ENCODE measurements at places on chromosomes 4 and X.

DNA sequence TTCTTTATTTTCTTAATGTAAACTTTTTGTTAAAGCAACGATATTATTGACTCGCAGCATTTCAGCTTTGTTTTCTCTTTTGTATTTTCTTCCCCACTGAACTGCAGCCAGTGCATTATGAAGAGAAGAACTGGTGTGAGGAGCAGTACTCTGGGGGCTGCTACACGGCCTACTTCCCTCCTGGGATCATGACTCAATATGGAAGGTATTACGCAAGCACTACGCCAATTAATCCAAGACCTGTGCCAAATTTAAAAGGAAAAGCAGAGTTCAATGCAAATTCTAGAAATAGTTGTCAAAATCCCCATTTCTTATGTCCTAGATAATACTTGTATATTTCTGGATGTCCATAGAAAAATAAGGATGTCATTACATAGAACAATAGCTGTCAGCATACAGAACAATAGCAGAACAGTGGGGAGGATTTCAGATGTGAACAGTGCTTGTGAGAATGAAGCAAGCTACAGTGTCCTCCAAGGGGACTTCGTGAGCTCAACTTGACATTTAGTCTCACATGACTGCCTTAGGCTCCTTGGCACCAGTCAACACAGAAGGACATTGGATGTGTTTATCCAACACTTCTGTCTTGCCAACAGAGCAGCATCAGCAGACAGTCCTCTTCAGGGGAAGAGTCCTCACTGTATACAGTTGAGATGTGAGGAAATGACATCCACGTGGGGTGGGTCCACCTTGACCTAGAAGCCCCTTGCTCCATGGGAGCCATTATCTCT is 85.9 kb downstream of the MAOA start:
- no peak for DNase-seq

DNA sequence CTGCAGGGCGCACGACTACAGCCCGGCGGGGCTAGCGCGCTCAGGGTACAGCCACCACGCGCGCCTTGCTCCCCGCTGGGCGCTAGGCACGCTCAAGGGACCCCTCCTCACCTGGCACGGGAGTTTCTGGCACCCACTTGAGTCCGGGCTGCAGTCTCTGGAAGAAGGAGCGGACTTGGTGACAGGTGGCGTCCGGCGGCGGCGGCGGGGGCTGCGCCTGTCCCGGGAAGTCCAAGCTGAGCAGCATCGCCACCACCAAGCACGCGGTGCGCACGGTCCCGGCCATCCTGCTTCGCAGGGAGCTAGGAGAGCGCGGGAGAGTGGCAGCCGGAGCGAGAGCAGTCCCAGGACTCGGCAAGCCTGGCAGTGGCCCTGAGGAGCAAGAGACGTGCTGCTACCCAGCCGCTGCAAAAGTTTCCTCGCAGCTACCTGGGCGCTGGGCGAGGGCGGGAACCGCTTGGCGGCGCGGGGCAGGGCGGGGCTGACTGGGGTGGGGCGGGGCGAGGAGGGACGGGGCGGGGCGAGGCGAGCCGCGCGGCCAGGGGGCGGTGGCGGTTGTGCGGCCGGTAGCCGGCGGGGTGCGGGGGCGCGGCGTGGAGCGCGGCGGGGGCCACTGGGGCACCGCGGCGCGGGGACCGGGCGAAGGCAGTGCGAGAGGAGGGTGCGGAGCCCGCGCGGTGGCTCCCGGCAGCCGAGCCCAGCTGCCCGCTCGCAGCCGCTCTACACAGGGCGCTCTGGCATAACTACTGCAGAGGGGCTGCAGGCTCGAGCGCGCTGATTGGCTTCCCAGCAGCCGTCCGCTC is at the start of gene GPC3:
GPC3 (minus strand) TSS at position 431 of the 803 bp plus-strand sequence.
- peak; percentile 49 for DNase-seq

DNA sequence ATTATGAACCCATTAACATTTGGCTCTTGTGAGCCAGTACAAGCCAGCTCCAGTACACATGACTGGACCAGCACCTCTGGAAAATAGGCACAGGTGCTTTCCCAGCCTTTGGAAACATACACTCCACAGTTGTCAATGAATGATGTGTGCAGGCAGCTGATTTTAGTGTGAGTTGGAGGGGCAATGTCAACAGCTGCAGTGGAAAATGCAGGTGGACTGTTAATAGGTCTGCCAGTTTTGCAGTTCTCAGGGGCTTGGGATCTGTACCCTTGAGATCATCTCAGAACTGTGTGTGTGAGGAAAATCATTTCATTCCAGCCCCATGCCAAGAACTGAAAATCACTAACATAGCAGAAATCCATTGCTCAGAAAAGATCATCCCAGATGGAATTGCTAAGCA is 81.7 kb upstream of the CHRDL1 start:
- no peak for DNase-seq

DNA sequence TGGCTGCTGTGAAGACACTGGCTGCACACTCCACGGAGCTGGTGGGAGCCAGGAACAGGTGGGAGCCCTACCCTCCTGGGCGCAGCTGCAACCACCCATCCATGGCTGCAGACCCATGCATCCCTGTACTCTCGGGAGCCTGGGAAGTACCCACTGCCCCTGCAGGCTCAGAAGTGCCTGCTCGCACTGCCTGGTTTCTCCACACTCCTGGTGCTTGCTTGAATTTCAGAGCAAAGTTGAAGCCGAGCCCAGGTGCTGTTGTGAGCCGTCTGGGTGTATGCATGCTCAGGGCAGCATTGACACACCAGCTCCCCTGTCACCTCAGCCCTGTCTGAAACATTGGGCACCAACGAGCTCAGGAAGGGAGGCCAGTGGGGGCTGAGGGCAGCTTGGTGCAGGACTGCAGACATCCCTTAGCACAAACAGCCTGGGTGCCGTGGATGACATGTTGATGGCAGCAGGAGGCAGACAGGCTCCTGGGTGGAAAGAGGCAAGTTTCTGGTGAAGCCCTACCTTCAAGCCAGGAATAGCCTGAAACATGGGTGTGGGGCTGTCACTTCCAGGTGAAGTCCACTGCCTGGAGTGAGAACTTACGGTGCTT is 585.9 kb downstream of the PCDH18 start:
- DNase-seq: no peak

GRCh38 chr4:22456291-22456690 is 59.6 kb downstream of the ADGRA3 start:
- no peak for DNase-seq

DNA sequence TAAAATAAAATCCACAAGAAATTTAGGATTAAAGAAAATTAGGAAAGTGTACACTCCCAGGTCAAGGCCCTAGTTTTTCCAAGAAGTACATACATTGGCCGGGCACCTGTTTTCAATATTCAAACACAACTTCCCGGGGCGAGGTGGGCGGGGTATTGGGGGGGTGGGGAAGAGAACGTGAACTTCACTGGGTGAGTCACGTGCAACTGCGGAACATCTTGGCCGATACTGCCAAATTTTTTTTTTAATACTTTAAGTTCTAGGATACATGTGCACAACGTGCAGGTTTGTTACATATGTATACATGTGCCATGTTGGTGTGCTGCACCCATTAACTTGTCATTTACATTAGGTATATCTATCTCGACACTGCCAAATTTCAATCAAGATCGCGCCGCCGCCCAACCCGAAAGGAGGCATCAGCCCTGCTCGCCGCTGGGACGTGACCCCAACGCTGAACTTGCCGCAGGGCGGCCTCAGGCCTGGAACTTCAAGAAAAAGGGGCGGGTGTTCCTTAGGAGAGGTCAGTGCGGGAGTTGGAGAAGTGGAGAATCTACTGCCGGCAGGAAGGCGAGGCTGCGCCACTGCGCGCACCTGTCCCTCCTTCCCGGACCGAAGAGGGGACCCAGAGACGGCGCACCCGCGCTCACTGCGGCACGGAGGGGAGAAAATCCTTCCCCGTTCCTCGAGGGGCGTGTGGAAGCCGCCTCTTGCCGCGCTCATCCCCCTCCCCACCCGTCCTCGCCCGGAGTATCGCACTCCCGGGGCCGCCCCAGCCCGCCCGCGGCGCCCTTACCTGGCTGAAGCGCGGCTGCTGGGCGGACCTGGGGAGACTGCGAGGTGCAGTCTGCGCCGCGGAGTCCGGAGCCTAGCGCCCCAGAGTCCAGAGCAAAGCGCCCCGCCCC is at the start of gene TEC:
TEC (minus strand) TSS at position 883 of the 905 bp plus-strand sequence. CDS start 41,224 bp downstream, outside the sequence.
- DNase-seq: peak; percentile 63

DNA sequence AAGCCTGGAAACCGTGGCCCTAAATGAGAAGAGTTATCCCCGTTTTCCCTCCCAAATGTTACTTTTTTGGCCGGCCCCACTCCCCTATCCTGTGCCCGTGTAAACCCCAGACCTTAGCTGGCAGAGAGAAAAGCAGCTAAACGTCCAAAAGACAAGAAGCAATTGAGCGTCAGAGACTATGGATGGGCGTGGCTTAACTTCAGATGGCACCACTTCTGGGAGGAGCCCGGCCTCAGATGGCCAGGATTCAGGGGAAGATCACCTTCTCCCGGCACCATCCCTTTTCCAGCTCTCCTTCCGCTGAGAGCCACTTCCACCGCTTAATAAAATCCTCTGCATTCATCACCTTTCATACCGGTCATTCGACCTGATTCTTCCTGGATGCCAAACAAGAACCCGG is 350.1 kb upstream of the PCDH7 start:
- no peak for DNase-seq

GRCh38 chrX:12946838-12947544 is 27.9 kb upstream of the TMSB4X start:
- DNase-seq: peak; percentile 79

DNA sequence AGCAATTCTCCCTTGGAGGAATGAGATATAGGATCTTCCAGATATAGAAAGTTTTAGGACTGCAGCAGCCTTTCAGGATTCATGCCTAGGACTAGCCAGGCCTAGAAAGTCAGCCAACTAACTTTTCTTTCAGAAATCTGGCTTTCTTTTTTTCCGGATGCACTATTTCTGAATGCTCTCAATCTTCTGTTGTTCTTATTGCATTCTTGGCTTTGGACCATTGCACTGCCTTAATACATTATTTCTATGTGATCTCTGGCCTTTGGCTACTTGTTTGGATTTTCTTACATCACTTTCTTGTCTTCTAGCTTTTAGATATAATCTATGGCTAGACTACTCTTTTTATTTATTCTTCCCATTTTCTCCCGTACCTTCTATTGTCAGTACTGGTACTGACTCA is 813.1 kb upstream of the HTR2C start:
- DNase-seq: no peak

DNA sequence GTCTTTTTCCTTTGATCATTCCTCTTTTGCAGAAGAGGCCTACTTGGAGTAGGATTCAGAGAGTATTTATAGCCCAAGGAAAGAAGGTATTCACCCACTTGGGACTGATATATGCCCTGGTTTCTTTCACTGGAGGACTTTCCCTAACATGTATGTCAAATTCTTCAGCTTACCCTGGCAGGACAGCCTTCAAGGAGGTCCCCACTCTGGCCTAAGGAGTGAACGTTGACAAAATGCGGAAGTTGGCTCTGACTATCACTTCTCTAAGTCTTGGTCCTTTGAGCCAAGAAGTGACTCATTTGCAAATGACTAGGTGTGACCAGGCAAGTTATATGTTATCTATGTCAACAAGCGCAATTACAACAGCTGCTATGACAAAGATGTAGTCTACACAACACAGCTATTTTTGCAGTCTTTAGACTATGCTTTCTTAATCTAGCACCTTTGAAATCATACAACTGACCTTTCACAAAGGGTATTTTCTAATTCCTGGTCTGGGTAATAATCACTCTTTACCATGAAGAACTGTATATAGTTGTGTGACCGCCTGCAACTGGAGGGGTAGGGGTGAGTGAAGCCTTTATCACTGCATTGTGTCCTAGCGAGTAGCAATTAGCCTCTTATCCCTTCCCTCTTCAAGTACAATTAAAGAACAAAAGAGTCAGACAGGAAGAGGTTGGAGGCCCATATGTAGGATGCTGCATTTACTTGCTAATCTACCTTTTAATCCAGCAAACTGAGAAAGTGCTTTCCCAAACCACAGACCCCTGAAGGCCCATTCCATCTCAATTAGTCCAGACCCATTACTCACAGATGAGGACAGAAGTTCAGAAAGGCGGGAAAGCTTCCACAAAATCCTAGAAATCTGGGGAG is 50.1 kb downstream of the RASGEF1B start:
- no peak for DNase-seq
